Mammary epithelial cell (primary cell): ENCODE measurements at places on chromosomes 16 and 17.

DNA sequence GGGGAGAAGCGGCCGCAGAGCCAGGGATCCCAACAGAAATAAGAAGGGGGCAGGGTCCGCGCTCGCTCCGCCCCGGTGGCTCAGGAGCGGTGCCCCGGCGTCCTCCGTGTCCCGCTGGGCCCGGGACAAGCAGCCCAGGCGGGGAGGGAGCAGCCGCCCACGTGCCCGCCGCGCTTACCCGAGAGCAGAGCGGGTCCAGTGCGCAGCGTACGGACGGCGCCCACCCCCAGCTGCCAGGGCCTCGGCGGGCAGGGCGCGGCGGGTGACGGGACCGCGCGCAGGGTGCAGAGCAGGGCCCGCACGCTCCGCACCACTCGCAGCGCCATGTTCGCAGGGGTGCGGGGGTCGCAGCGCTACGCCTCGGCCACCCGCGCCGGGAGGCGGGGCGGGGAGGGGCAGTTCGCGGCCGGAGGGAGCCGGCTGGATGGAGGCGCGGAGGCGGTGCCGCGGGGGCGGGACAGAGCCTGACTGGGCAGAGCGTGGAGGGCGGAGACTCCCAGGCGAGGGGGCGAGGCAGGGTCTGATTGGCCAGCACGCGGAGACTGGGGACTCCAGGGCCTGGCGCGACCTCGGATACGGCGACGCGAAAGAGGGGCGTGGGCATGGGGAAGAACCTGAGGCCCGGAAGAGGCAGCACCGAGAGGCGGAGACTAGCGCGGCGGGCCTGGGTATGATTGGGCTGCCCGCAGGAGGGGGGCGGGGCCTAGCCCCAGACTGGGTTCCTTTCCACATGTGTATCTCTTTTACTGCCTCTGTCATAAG is at the start of gene GCSH:
Gene GCSH, minus strand, starts transcription at position 443 of the 762 bp plus-strand sequence. Its CDS starts 117 bp downstream, at position 326.
- peak; percentile 99 for DNase-seq

- no peak for DNase-seq
Observed at GRCh38 chr16:9260666-9261065, 169.2 kb downstream of the HAPSTR1 start.

DNA sequence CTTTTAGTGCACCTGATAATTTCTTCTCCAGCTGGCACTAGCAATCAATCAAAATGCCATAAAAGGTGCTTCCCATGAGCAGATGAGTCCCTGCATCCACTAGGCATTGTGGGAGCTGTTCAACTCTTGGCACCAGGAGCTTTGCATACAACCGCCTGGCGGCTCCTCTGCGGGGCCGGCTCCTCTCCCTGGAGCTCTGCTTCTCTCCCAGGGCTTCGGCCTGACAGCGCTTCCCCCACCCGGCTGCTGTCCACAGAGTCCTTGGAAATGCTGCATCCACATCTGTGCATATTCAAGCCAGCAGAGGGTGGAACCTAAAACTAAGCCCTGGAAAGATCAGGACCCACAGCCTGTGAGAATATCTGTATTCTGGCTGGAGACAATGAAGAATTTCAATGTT is 62.9 kb downstream of the LMF1 start:
- no peak for DNase-seq

DNA sequence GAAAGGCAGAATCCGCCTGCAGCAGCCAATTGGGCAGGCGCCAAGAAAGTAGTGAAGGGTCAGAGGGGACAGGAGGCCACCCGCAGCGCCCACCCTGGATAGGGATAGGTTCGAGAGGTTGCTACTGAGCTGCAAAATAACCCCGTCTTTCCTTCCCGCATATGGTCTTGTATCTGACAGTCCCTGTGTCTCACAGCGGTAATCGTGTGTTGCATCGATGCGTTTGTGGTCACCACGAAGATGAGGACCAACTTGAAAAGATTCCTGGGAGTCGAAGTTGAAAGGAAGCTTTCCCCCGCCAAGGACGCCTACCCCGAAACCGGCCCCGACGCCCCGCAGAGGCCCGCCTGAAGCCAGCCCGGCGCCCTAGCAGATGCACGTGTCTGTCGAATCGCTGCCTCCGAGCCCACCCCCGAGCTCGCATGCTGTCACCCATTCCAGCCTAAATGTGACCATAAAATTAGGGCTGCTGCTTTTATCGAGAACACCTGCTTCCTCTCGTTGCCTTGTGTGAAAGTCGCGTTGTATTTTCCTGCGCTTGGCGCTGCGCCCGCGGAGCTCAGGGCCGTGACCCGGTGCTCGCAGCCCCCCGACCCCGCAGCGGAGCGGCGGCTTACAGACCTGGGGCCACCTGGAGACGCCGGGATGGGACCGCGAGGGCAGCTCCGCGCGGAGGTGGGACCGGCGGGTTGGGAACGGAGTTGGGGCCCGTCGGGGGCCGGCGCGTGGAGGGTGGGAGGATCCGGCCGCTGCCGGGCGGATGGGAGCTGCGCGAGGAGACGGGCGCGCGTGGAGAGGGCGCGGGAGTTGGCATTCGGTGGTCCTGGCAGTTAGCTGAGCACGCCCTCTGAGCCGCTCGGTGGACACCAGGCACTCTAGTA is at the start of gene CMTM2:
Gene CMTM2, plus strand, starts transcription at position 813 of the 881 bp plus-strand sequence. CDS start 145 bp downstream, outside the sequence.
- DNase-seq, result no peak

- DNase-seq, result no peak
Observed at GRCh38 chr17:37761059-37761458, 16.2 kb upstream of the HNF1B start.
